NCI-H1417 (cell line): ENCODE measurements at places on chromosomes 1 and 21.

DNA sequence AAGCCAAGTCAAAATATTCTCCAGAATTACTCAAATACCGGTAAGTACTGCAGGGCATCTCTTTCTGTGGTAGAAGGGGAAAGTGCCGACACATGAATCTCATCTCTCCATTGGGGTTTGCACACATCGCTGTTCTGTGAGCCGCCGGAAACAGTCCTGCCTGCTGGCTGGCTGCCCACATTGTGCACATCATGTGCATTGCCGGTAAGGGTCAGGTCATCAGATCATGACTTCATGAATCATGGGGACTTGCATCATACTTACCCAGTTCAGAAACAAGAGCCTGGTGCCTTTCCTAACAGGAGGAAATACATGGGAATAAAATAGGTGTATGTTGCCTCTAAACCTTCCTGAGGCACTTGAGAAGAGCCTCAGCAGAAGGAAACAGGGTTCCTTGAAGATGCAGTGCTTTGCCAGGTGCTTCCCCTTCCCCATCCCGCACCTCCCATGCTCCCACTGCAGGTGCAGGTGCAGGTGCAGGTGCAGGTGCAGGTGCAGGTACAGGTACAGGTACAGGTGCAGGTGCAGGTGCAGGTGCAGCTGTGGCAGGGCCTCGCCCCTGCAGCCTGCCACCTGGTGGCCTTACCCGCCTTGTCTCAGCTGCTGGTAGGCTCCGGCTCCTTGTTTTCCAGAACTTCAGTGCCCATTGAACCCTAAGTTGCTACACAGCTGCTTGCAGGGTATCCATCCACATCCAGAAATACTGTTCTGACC is 26.5 kb downstream of the GPR137B start:
- no peak for DNase-seq

GRCh38 chr1:186144505-186144904 is 230.5 kb downstream of the TPR start:
- no peak for DNase-seq

DNA sequence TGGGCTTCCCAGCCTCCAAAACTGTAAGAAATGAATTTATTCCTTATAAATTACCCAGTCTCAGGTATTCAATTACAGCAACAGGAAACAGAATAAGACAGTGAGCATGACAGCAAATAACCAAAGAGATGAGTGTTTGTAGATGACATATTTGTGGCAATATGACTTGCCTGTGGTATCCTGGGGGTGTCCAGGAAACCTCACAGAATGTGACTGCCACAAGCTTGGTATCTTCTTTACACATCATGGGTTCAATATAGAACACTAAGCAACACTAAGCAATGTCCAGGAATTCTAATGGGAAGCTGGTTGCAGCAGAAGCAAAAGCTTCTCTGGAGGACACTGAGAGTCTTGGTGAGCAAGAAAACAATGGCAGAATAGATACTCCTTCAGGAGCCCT is 236.4 kb upstream of the BEND5 start:
- no peak for DNase-seq

GRCh38 chr21:45499970-45500577 is 42.2 kb downstream of the SLC19A1 start:
- DNase-seq, result no peak

GRCh38 chr1:92833840-92834239 is 2.0 kb downstream of the RPL5 start:
- DNase-seq, result no peak

GRCh38 chr1:153565529-153566374 is at the start of gene S100A2:
TSS of gene S100A2 (minus strand) at chr1:153565844. CDS start at chr1:153563877, 1,967 bp downstream.
- DNase-seq, result peak; percentile 73

DNA sequence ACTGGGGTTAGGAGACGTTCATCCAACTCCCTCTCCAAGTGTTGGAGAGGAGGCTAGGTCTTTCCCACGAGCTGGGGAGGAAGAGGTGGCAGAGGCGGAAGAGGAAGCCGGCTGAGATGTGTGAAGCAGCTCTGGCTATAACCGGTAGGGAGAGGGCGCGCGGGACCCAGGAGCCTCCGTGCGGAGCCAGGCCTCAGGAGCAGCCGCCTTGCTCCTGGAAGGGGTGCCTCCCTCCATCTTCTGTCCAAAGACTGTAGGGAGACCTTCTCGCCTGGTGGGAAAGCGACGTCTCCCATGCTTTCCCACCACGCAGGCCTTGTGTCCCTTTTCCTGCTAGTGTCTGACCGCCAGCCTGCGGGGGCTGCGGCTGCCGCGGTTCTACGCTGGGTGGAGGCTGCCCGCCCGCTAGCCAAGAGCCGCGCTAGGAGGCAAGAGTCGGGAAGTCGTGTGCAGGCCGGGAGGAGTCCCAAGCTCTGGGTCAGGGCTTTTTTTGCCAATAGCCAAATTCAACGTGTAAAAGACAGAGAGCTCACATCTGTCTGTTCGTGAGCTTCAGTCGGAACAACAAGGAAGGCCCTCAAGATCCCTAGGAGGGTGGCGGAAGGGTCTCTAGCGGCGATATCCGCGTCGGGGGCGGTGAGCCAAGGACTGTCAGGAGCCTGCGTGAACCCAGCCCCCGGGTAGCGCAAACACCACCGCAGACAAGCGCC is 8.4 kb upstream of the NBPF11 start:
- DNase-seq, result no peak

GRCh38 chr1:152024223-152024622 is 12.6 kb downstream of the S100A11 start:
- DNase-seq, result no peak
